ENCODE measurements at places on chromosomes 16 and 17. TPM values are rescaled to one million over a fixed set of nuclear protein-coding genes. Genes with fewer than 3 reads are reported as not detected.

DNA sequence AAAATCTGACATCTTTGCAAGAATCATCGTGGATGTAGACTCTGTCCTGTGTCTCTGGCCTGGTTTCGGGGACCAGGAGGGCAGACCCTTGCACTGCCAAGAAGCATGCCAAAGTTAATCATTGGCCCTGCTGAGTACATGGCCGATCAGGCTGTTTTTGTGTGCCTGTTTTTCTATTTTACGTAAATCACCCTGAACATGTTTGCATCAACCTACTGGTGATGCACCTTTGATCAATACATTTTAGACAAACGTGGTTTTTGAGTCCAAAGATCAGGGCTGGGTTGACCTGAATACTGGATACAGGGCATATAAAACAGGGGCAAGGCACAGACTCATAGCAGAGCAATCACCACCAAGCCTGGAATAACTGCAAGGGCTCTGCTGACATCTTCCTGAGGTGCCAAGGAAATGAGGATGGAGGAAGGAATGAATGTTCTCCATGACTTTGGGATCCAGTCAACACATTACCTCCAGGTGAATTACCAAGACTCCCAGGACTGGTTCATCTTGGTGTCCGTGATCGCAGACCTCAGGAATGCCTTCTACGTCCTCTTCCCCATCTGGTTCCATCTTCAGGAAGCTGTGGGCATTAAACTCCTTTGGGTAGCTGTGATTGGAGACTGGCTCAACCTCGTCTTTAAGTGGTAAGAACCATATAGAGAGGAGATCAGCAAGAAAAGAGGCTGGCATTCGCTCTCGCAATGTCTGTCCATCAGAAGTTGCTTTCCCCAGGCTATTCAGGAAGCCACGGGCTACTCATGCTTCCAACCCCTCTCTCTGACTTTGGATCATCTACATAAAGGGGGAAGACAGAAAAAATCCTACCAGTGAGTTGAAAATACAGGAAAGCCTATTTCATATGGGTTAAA lies at the start of gene G6PC1:
TSS of gene G6PC1 (plus strand) at position 340 of the 872 bp plus-strand sequence. CDS start at position 418, 78 bp downstream.
- peak; percentile 90 for DNase-seq

DNA sequence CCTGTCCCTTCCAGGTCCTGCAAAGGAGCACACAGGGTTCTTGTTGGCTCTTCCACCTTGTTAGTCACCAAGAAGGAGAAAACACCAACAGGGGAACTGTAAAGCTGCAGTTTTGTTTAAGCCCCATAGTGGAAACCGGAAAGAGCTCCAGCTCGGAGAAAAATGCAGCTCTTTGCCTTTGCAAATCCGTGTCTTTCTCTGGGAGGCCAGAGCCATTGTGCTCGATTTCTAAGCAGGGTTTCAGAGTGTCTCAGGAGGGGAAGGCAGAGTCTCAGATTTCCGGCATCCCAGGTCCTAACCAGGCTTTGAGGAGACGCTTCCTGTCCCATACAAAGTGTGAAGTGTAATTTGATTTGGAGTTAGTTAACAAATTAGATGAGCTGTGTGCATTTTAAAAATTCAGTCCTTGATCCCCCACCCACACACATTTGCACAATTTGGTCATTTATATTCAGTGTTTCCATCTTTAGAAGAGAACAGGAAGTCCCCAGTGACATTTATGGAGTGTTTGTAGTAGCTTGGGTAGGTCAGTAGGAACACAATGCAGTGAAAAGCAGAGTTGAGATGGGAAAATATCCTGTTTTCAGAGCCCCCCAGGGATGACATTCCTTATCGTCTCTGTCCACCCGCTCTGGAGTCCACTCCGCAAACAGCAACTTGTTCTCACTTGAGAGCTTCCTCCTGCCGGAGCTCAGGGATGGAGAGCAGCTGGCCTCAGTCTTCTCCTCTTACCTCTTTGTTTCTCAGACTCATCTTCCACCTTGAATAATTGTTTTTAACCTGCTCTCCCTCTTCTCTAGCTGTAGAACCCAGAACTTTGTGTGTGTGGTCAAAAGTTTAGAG lies 331.9 kb downstream of the SEC14L1 start:
- no peak for DNase-seq

DNA sequence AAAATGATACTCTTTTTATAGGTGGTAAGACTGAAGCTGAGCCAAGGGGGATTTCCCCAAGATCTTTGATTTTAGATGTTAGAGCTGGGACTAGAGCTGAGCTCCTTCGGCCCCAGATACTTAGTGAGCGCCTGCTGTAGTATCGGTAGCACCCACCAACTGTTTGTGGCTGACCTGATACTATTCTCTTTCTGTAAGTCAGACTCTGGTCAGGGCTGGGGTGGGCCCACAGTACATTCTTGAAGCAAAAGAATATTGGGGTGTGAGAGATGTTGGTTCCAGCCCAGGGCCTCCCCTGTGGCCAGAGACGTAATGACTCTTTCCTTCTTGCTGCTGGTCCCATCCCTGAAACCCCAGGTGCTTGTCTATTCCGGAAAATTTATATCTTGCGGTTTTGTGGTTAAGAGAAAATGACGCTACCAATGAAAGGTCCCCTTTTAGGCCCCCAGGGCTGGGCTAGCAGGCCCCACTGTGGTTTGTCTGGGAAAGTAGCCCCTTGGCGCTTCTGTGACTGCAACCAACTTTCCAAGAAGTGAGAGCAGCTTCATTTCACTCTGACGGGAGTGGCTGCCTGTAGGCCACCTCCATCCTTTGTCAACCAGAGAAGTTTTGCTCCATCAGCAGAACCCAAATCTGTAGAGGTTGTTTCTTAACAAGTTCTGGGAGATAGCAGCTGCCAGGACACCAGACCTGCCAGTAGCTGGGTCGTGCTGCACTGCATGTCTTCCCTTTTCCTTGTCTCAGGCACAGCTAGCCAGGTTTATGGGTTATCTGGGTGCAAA lies 86.4 kb upstream of the LGALS9 start:
- no peak for DNase-seq

GRCh38 chr17:41287050-41287449 lies 11.6 kb downstream of the KRTAP9-7 start:
- no peak for DNase-seq

- no peak for DNase-seq
These were observed 34.0 kb upstream of the ADAMTS18 start for GRCh38 chr16:77468831-77469230.

Gene GSDMA
- total RNA-seq: not detected

Gene NOG
- 0.13 TPM for total RNA-seq

Gene MTSS2
- 58.1 TPM for total RNA-seq

All from left lobe of liver (tissue), 2 donors.